ENCODE measurements at places on chromosomes 13 and 19.
A peak's percentile ranks its signal among the peaks of the same experiment; 100 is the strongest.

GRCh38 chr19:35973487-35973886 is 21.5 kb upstream of the SDHAF1 start:
- no peak for DNase-seq

- no peak for DNase-seq
Measured at GRCh38 chr19:3682741-3683404, 17.4 kb downstream of the PIP5K1C start.

DNA sequence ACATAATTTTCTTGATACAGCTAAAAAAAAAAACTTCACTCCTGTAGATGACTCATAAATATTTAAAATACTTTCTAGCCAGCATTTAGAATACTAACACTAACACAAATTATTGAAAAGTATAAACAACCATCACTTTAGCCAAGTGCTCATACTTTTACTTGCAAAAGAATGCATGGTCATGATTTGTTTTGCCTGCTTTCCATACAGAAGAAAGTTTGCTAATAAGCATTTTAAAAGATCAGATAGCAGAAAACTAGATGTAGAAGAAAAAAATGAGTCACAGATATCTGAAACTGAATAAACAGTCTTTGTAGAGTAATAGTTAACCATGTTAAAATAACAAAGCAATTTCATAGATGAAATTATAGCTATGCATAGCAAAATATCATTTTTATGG is 2280.4 kb upstream of the PCDH20 start:
- no peak for DNase-seq

GRCh38 chr13:97339019-97339987 is 94.7 kb upstream of the RAP2A start:
- DNase-seq = peak; percentile 28

DNA sequence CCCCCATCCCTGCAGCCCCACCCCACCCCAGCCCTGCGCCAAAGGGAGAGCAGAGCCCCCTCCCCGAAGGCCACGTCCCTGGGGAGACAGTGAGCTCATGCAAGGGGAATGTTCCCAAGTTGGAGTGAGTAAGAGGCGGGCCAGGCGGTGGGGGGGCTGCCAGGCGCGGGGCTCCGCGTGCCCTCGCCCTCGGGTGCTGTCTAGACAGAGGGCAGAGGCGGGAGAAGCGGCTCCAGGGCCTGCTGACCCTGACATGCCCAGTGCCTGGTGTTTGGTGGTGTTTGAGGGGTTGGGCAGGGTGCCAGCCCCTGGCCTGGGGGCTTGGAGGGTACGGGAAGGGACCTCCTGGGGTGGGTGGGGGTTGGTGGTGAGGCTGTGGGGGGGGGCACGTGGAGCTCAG is 1.0 kb downstream of the FSTL3 start:
- no peak for DNase-seq

DNA sequence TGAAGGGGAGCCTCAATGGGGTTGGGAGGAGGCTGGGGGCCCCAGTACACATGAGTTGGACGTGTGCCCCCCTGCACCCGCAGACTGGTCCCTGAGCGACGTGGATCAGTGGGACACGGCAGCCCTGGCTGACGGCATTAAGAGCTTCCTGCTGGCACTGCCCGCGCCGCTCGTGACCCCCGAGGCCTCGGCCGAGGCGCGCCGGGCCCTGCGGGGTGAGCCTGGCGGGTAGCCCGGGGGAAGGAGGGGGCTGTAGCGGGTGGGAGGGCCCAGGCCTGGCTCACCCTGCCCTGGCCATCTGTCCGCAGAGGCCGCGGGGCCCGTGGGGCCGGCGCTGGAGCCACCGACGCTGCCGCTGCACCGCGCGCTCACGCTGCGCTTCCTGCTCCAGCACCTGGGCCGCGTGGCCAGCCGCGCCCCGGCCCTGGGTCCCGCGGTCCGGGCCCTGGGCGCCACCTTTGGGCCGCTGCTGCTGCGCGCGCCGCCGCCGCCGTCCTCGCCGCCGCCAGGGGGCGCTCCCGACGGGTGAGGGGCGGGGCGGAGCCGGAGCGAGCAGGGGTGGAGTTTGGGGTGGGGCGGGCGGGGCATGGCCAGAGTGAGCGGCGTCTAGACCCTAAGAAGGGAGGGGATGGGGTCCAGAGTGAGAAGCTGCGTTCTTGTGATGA is 8.1 kb downstream of the PIK3R2 start:
- peak; percentile 65 for DNase-seq

DNA sequence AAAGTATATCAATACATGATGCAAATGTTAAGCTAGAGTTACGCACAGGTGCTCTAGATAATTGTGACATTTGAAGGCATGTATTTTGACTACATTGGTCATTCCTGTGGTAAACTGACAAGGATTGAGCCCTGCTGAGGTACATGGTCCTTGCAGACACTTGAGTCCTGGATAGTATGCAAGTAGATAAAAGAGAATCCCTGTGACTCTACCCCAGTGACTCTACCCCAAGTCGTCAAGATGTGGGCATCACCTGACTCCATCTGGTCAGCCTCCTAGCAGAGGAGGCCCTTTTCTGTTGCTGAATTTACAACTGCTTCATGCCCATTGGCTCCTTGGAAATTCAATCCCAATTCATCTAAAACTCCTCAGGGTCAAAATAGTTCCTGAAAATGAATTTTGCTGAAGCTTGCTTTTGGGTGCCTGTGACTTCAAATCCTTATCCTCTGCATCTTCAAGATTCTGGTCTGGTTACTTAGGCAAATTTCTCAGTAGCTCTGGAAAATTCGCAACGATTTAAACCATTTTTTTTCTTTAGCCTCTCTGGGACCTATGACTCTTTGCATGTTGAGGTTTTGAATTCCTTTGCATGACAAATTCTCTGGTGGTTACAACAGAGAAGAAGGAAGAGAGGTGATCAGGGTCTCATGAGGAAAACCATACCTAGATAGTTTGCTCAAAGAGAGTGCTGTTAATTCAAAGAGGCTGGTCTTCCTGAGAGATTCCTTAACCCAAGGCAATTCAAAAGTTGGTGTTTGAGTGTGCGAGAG is 422.1 kb downstream of the FGF9 start:
- DNase-seq = no peak

- no peak for DNase-seq
Measured at GRCh38 chr19:48372904-48373303, 8.7 kb downstream of the SYNGR4 start.

DNA sequence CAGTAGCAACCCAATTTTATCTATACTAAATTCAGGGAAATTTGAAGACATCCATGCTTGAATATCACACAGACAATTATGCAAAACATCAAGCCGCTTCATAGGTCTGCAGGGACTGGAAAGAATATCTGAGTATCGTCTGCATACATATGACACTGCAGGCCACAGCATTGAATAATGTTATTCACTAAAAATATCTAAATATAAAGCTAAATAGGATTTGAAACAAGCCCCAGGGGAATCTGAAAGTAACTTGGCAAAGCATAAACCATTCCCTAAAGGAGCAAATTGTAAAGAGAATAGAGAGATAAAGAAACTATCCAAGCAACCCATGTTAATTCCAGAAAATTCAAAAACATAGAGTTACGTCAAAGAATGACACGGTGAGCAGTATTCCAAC is 1251.0 kb downstream of the PCDH17 start:
- DNase-seq = no peak

- no peak for DNase-seq
Measured at GRCh38 chr13:46288570-46289259, 77.0 kb downstream of the LRRC63 start.

DNA sequence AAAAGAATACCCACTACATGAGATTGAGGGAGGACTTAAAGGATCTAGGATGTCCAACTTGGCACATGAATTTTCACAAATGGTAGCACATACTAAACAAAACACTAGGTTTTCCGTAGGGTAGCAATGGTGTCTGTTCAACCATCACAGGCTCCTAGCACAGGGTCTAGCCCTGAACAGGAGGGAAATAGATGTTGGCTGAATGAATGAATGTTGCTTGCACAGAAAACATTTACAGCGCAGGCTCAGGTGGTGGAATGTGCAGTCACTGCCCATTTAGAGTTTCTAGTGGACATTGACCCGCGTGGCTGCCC is 1.9 kb upstream of the MYCBP2 start:
- DNase-seq = no peak

- no peak for DNase-seq
Measured at GRCh38 chr13:108551674-108552073, 77.7 kb upstream of the MYO16 start.

DNA sequence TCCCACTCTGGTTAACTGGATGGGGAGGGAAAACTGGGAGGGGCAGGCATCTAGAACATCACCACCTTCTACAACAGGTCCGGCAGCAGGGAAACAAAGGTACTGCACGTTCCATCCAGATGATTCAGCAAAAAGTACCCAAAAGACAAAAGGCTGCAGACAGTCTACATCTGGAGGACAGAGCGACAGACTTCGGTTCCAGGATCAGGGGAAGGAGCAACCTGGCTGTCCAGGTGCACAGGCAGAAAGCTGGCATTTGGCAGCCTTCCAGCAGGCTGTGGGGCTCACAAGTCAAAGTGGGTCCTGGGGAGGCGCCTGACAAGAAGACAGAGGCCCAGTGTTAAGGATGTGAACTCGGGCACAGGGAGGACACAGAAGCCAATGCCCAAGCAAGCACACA is 202.9 kb downstream of the SUCLA2 start:
- no peak for DNase-seq

- DNase-seq = no peak
Measured at GRCh38 chr13:59691501-59692066, 472.1 kb downstream of the DIAPH3 start.

- no peak for DNase-seq
Measured at GRCh38 chr13:91375116-91375729, 23.2 kb upstream of the GPC5 start.

- no peak for DNase-seq
Measured at GRCh38 chr13:46621133-46621532, 68.2 kb downstream of the LRCH1 start.

GRCh38 chr19:39525205-39525604 is 7.4 kb downstream of the EID2B start:
- no peak for DNase-seq

DNA sequence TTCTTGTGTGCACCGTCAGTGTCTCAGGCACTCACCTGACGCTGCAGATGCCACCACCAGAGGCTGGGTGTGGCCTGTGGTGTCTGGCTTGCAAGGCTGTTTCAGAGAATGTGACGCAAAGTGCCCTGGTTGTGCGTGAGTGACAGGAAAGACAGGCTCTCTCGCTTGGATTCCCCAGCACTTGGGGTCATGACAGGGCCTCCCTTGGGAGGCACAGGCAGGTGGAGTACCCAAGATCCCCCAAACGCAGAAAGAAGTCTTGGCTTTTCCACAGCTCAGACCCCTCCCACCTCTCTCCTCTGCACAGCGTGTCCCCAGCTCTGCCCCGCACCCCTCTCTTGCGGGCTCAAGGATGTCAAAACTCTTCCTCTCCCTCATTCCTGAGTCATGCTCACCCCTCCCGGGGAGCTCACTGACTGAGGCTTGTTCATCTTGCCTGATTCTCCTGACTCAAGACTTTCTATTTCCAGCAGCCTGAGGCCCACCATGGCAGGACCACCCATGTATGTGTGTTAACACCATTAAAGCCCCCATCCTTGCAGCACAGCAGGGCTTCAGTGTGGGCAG is 21.0 kb downstream of the DHX34 start:
- DNase-seq = no peak

DNA sequence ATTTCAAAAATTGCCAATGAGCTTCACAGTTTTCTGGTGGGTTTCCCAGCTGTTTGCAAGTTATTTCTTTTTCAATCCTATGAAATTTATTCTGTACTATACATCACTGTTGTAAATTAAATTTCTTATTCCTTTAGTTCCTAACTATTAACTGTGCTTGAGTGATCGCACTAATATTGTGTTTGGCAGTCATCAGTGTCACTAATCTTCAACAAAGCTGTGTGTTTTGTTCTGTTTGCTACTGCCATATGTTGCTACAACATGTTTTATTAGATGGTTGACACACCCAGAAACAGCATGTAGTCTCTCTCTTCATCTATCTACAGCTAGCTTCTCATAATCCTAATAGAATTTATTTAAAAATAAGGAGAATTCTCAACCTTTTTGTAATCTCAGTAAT is 453.6 kb upstream of the PRR20A start:
- DNase-seq = no peak

DNA sequence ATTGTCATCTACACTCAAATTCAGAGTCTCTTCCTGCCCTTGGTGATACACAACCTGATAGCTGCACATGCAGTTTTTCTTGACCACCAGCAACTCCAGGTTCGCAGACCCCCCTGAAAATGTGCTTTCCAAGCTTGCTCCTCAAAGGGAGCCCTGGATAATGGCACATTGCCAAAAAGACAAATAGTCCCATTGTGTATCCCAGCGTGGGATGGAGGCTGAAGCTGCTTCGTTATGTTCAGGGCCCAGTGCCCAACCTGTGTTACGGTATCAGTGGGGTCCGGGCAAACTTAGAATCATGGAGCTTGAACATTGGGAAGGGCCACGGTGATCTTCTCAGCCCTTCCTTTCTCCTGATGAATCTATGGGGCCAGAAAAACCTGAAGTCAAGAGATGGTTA is 173.0 kb downstream of the TEX29 start:
- no peak for DNase-seq

All from C1 segment of cervical spinal cord (tissue), 14 donors.